Activated naive CD4-positive, alpha-beta T cell treated with anti-CD3 and anti-CD28 coated beads, Interleukin-2, amount 10 ng/mL, durations not matched to agents 7 days and 5 days (primary cell): ENCODE measurements at places on chromosomes 4 and X.

DNA sequence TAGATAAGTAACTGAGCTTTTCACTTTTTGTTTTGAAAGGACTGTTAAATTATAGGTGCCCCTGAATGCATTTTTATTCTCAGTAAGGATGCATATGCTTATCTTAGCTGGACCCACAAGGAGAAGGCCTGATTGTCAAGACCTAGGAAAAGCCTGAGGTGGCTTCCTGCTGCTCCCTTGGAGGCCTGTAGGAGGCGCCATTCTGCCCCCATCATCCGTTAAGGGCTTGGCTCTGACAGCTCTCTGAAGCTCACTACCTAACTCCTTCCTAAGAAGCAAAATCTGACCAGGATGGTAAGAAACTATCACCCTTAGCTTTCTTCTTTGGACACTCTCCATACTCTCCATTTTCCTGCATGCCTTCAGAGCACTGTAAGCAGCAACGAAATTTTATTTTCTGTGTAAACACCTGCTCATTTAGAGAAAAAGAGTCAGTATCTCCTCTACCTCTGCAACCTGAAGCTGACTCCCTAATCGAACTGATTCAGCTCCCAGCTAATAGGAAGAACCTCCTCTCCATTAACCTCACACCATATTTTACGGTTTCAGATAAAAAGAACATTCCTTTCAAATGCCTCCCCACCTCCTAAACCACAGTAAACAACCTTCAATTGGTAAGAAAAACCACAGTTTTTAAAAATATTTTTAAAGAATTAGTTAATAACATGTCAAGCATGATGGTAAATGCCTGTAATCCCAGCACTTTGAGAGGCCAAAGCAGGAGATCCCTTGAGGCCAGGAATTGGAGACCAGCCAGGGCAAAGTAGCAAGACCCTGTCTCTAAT, 73.4 kb upstream of the EDNRA start:
- H3K27me3 ChIP-seq, result no peaks in the 10 kb centered on the region
- no peak overlapping the region for H3K4me3 ChIP-seq
- no peak for DNase-seq
- H3K4me1 ChIP-seq, result no peaks in the 10 kb centered on the region

- H3K4me1 ChIP-seq, result peaks cover 66% of the 10 kb centered on the region
- DNase-seq, result no peak
- H3K36me3 ChIP-seq, result peaks cover 79% of the 10 kb centered on the region
Measured at GRCh38 chr4:89267392-89267791, 40.2 kb downstream of the GPRIN3 start.

- no peak overlapping the region for H3K27ac ChIP-seq
- H3K36me3 ChIP-seq, result no peaks in the 10 kb centered on the region
- DNase-seq, result no peak
- no peaks in the 10 kb centered on the region for H3K27me3 ChIP-seq
- no peaks in the 10 kb centered on the region for H3K4me1 ChIP-seq
Measured at GRCh38 chrX:111506826-111507225, 4.6 kb upstream of the SERTM2 start.

DNA sequence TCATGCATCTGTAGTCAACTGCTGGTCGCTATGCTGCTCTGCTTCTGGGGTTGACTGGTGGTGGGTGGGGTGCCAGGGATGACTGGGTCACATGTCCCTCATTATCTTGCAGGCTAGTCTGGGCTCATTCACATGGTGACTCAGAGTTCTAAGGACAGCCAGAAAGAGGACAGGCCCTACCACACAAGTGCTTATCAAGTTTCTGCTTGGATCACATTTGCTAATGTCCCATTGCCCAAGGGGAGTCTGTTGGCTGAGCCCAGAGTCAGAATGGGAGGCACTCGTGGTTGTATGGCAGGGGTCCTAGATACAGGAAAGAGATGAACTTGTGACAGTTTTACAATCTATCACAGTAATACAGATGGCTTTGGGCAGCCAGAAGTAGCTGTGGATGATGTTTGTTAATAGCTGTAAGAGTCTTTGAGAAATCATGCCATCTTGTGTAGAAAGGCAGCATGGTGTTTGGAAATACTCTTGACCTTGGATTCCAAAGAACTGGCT, 221.3 kb downstream of the GPAT3 start:
- H3K4me1 ChIP-seq, result no peaks in the 10 kb centered on the region
- H3K4me3 ChIP-seq, result no peak overlapping the region
- no peaks in the 10 kb centered on the region for H3K27me3 ChIP-seq
- H3K27ac ChIP-seq, result no peak overlapping the region
- no peak for DNase-seq

DNA sequence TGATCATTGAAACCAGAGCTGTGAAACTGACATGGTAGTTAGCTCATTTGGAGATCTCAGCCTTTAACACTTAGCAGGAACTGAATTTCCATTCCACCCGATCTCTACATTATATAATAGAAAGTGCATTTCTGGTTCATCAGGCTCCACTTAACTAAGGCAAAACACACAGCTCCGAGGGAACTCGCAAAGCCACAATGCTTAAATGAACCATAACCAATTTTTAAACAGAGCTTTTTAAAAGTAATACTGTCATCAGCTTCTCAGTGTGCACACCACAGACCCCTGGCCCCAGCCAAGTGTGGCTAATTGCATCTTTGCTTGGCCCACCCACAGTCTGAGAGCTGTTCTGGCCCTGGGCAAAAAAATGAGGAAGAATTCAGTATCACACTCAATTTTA, 66.1 kb downstream of the DCHS2 start:
- no peaks in the 10 kb centered on the region for H3K36me3 ChIP-seq
- H3K4me1 ChIP-seq, result no peaks in the 10 kb centered on the region
- H3K27me3 ChIP-seq, result peaks cover 23% of the 10 kb centered on the region

DNA sequence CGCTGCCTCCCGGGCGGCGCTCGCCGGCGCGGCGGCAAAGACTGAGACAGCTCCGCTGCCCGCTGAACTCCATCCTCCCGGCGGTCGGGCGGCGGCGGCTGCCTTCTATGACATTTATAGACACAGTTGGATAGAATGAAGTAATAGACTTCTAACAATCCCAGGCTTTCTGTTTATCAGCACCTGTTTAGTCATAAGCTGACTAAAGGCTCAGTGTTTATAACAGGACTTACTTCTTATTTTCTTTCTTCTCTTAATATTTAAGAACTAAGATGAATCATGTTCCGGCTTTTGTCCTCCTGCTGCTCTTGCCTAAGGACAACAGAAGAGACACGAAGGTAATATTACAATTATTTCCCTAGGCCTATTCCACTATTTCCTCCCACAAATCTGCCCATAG, 3.9 kb downstream of the ARL13A start:
- no peaks in the 10 kb centered on the region for H3K27me3 ChIP-seq
- H3K27ac ChIP-seq, result no peak overlapping the region
- no peak overlapping the region for H3K4me3 ChIP-seq
- H3K4me1 ChIP-seq, result no peaks in the 10 kb centered on the region

- no peak overlapping the region for H3K4me3 ChIP-seq
- DNase-seq, result no peak
- peaks cover 27% of the 10 kb centered on the region for H3K36me3 ChIP-seq
- H3K4me1 ChIP-seq, result peaks cover 23% of the 10 kb centered on the region
- peak overlapping the region; percentile 62 for H3K27ac ChIP-seq
Measured at GRCh38 chrX:135544338-135544948, 24.0 kb downstream of the INTS6L start.

- DNase-seq, result no peak
- H3K27me3 ChIP-seq, result no peaks in the 10 kb centered on the region
- H3K27ac ChIP-seq, result no peak overlapping the region
- no peaks in the 10 kb centered on the region for H3K36me3 ChIP-seq
- H3K4me3 ChIP-seq, result no peak overlapping the region
Measured at GRCh38 chr4:119715490-119716445, 87.2 kb upstream of the PDE5A start.

GRCh38 chr4:181674315-181674875, 568.8 kb upstream of the TENM3 start:
- no peaks in the 10 kb centered on the region for H3K4me1 ChIP-seq
- H3K36me3 ChIP-seq, result no peaks in the 10 kb centered on the region
- no peaks in the 10 kb centered on the region for H3K27me3 ChIP-seq
- DNase-seq, result no peak

- DNase-seq, result no peak
- no peak overlapping the region for H3K4me3 ChIP-seq
- H3K36me3 ChIP-seq, result peaks cover 17% of the 10 kb centered on the region
- peaks cover 72% of the 10 kb centered on the region for H3K27me3 ChIP-seq
Measured at GRCh38 chrX:48827654-48827968, 1.3 kb downstream of the ERAS start.

- H3K4me3 ChIP-seq, result no peak overlapping the region
- H3K4me1 ChIP-seq, result peaks cover 23% of the 10 kb centered on the region
- no peak for DNase-seq
Measured at GRCh38 chr4:182141061-182141460, 102.1 kb upstream of the TENM3 start.
